ENCODE measurements at places on chromosomes 3 and 15.

- no peak for DNase-seq
Observed at GRCh38 chr3:62622553-62623174, 249.3 kb upstream of the FEZF2 start.

- DNase-seq: no peak
Observed at GRCh38 chr3:193971261-193971751, 164.6 kb upstream of the HES1 start.

GRCh38 chr15:63860155-63860554, 26.4 kb upstream of the HERC1 start:
- peak; percentile 43 for DNase-seq

DNA sequence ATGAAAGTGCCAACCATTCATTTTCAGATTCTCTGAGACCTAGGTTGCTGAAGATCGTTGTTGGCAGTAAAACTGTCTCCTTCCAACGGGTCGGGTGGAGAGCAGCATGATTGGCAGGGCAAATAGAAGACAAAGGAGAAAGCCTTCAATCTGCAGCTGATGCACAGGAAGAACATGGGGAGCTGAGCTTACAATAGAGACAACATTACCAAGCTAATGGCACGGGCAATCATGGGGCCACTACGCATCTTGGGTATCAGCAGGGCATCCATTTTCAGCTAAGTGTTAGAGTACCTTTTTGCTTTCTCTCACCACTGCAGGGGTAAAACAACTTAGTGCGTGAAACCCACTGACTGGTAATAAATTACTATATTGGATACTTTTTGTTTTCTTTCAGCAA, 114.8 kb downstream of the WDR72 start:
- DNase-seq: no peak

GRCh38 chr3:155281912-155282311, 11.6 kb downstream of the STRIT1 start:
- no peak for DNase-seq

DNA sequence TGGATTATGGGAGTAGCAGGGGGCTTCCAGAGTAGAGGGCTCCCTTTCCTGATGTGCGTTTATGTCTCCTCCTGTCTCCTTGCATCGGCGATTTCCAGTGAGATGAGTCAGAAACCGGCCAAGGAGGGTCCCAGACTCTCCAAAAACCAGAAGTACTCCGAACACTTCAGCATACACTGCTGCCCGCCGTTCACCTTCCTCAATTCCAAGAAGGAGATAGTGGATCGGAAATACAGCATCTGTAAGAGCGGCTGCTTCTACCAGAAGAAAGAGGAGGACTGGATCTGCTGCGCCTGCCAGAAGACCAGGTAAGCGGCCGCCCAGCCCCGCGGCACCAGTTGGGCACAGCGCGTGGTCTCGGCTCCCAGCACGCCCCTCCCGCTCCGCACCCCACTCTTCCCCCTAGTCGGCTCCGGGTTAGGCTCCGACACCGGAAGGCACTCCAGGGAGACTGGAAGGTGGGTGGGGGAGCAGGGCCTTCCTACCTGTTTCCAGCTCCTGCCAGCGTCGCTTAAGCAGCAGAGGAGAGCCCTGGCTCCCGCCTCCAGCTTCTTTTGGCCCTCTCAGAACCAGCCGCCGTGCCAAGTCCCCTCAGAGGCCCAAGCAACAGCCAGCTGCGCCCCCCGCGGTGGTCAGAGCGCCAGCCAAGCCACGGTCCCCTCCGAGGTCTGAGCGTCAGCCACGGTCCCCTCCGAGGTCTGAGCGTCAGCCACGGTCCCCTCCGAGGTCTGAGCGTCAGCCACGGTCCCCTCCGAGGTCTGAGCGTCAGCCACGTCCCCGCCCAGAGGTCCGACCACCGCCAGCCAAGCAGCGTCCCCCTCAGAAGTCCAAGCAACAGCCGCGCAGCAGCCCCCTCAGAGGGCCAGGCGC, 34.7 kb downstream of the MOBP start:
- DNase-seq: no peak

GRCh38 chr15:84831028-84831427, 13.9 kb downstream of the ALPK3 start:
- DNase-seq: no peak

DNA sequence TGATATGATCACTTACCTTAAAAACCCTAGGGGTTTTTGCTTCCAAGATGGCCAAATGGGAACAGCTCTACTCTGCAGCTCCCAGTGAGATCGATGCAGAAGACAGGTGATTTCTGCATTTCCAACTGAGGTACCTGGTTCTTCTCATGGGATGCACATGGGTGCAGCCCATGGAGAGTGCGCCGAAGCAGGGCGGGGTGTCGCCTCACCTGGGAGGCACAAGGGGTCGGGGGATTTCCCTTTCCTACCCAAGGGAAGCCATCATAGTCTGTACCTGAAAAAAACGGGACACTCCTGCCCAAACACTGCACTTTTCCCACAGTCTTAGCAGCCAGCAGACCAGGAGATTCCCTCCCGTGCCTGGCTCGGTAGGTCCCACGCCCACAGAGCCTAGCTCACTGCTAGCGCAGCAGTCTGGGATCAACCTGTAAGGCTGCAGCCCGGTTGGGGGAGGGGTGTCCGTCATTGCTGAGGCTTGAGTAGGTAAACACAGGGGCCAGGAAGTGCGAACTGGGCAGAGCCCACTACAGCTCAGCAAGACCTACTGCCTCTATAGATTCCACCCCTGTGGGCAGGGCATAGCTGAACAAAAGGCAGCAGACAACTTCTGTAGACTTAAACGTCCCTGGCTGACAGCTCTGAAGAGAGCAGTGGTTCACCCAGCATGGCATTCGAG, 78.6 kb downstream of the CTNNB1 start:
- DNase-seq: no peak

DNA sequence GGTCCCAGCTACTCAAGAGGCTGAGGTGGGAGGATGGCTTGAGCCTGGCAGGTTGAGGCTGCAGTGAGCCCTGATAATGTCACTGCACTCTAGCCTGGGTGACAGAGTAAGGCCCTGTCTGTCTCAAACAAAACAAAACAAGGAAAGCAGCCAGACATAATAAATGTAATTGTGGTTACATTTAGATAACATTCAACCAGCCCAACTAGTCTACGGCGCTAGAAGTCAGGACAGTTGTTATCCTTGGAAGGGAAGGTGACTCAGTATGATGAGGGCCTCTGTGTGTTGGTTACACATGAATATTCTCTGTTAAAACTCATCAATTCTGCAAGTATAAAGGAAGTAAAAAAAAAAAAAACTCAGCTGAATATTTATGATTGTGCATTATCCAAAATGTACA, 27.0 kb upstream of the CSPG5 start:
- no peak for DNase-seq

GRCh38 chr3:60585918-60586317, 665.3 kb downstream of the FHIT start:
- no peak for DNase-seq

DNA sequence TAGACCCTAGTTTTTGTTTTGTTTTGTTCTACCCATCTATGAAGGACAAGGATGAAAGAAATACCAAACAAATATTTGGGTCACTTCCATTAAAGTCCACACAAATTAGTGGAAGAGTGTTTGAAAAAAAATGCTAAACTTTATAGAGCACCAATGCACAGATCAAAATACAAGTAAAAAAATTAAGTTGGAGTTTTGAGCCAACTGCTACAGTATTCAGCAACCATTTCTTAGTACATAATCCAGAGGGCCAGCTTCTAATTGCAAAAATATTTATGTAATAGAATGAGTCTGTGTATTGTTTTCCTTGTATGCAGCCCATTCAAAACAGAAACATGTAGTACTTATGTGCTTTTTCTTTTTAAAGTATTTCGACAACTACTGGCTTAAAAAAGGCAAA, 121.1 kb downstream of the CBLB start:
- no peak for DNase-seq

- DNase-seq: no peak
Observed at GRCh38 chr3:134347551-134347950, 26.7 kb downstream of the AMOTL2 start.

GRCh38 chr15:89489376-89489775, 7.0 kb downstream of the RHCG start:
- DNase-seq: no peak

GRCh38 chr15:70043590-70043989, 54.1 kb downstream of the TLE3 start:
- DNase-seq: no peak

GRCh38 chr3:24881239-24881638, 386.6 kb upstream of the THRB start:
- no peak for DNase-seq

DNA sequence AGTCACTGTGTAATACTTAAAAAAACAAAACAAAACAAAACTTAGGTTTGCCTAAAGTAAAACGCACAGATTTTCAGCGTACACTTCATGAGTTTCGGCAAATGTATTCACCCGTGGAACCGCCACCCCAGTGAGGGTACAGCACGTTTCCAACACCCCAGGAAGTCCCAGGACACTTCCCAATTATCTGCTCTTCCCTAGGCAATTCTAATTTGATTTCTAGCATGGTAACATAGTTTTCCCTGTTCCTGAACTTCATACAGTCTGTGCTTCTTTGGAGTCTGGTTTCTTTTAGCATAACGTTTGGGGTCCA, 497 bp upstream of the CLASP2 start:
- no peak for DNase-seq

GRCh38 chr15:77180757-77181156, 109.8 kb upstream of the TSPAN3 start:
- no peak for DNase-seq

GRCh38 chr3:120460181-120460790, 9.5 kb upstream of the FSTL1 start:
- DNase-seq: no peak

- no peak for DNase-seq
Observed at GRCh38 chr3:101996832-101997231, 147.5 kb downstream of the NFKBIZ start.

- no peak for DNase-seq
Observed at GRCh38 chr3:121752261-121752660, 2.7 kb upstream of the GOLGB1 start.

DNA sequence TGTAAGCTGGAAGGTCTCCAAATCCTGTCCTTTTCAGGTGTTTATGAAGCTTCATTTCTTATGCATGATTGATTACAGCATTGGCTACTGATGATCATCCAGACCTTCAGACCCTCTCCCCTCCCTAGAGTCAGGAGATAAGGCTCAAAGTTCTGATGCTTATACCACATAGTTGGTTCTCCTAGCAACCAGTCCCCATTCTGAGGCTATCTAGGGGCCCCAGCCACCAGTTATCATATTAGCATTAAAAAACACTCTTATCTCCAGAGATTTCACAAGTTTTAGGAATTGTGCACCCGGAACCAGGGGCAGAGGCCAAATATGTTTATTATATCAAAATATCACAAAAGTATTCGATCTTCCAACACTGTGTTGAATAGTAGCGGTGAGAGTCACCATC, 953.1 kb downstream of the FHIT start:
- no peak for DNase-seq

GRCh38 chr15:101203607-101204189, 48.1 kb downstream of the CHSY1 start:
- no peak for DNase-seq

- no peak for DNase-seq
Observed at GRCh38 chr15:35260941-35261340, 175.8 kb upstream of the NANOGP8 start.

- no peak for DNase-seq
Observed at GRCh38 chr15:61879219-61879618, 181.0 kb downstream of the VPS13C start.

- no peak for DNase-seq
Observed at GRCh38 chr3:22399566-22399965, 648.6 kb upstream of the ZNF385D start.

DNA sequence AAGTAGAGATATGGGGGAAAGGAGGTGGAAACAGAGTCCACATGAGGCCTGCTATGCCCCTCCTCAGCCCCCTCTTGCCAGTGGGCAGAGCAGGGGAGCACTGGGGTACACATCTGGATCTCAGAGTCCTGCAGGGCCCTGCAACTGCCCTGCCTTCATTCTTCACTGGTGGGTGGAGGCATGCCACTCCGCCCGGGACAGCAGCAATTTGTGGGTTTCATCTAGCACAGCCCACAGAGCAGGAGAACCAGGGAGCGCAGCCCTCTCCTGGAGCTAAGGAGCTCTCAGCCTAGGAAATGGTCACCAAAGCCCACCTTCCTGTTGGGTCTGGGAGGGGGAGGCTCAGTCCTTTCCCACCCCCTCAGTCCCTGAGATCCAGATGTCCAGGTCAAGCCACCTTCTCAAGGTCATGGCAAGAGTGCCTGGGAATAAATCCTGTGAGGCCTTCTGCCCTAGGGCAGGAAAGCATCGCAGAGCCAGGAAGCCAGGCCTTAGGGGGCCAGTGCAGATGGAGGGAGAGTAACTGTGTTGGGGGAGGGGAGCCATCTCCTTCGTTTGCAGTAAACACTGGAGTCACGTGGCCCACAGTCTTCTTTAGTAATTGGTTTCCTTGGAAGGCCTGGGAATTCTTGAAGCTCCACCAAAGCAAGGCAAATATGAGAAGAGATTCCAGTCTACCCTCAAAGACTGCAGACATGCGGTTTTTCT, 31.0 kb downstream of the ANP32A start:
- DNase-seq: no peak

DNA sequence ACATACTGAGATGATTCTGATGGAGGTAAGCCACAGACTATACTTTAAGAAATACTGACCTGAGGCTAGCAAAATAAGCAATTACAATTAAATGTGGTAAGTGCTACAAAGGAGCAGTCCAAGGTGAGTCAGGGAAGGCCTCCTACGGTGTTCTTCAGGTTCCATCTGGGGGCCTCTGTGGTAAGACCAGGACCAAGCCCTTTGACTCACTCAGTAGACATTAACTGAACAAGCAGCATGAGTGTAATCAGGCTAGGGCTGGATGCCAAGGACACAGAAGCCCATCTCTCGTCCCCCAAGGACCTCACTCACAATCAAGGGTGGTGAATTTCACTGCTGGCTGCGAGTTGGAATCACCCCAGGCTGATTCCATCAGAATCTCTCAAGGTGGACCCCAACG, 37.3 kb downstream of the DZIP1L start:
- DNase-seq: no peak

- DNase-seq: no peak
Observed at GRCh38 chr3:168186293-168186983, 90.7 kb upstream of the GOLIM4 start.

GRCh38 chr3:73611176-73611575, 13.6 kb downstream of the PDZRN3 start:
- DNase-seq: no peak

GRCh38 chr3:126100634-126101301, 16.8 kb upstream of the SLC41A3 start:
- no peak for DNase-seq

- DNase-seq: no peak
Observed at GRCh38 chr3:4739289-4740236, 239.7 kb upstream of the BHLHE40 start.

DNA sequence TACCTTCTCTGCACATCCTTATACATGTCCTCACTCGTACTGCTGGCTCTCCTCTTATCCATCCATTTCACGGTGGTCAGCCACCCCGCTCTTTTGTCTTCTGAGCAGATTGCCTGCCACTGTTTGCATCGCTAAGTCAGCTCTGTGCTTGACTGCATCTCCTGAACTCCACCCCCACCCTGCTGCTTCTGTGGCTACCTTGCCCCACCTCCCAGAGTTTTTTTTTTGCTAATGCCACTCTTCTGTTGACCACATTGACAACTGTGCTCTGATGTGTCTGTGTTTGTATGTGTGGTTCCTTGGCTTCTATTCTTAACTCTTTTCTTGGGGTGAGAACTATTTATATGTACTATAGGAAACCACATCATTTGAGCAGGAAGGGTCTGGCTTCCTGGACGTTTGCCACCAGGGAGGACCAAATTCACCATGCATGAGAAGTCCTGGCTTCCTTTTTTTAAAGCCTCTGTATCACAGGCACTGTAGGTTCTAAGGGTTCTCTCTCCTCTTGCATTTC, 12.8 kb upstream of the MTMR10 start:
- DNase-seq: no peak

- no peak for DNase-seq
Observed at GRCh38 chr3:132804498-132804897, 82.3 kb upstream of the NPHP3 start.

- DNase-seq: no peak
Observed at GRCh38 chr3:54243056-54243931, 120.9 kb downstream of the CACNA2D3 start.
